RKO (cell line): ENCODE measurements at places on chromosomes 7 and 10.

GRCh38 chr7:151062399-151063211 is 3.2 kb downstream of the SLC4A2 start:
- peak; percentile 95 for DNase-seq

DNA sequence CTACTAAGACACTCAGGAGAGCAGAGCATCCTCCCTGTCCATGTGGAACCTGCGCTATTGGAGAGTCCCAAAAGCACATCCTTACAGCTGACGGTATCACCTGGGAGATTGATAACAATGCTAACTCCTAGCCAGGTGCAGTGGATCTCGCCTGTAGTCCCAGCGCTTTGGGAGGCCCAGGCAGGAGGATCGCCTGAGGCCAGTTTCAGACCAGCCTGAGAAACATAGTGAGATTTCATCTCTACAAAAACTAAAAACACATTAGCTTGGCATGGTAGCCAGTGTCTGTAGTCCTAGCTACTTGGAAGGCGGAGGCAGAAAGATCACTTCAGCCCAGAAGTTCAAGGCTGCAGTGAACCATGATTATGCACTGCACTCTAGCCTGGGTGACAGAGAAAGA is 174.9 kb downstream of the ARHGAP12 start:
- DNase-seq, result no peak

DNA sequence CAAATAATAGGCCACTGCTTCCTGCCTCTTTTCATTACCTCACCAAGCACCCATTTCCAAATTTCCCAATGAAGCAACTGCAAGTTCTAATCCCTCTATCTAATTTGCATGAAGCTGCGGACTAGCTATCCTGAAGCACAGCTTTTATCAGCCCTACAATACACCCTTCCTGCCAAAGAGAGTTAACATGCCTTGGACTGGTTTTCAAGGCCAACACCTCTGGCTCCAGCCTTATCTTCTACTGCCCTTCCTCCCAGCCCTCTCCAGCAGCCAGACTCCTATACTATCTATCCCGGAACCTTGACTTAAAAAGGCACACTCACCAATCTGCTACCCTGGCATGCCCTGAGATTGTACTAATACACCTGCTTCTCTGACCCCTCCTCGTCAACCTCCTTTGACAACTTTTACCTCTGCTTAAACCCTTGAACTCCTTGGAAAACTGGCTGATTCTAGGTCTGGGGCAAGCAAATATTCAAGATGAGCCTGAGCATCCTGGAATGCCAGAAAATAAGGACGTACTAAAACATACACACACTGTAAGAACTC is 73.4 kb downstream of the SGMS1 start:
- DNase-seq, result no peak

DNA sequence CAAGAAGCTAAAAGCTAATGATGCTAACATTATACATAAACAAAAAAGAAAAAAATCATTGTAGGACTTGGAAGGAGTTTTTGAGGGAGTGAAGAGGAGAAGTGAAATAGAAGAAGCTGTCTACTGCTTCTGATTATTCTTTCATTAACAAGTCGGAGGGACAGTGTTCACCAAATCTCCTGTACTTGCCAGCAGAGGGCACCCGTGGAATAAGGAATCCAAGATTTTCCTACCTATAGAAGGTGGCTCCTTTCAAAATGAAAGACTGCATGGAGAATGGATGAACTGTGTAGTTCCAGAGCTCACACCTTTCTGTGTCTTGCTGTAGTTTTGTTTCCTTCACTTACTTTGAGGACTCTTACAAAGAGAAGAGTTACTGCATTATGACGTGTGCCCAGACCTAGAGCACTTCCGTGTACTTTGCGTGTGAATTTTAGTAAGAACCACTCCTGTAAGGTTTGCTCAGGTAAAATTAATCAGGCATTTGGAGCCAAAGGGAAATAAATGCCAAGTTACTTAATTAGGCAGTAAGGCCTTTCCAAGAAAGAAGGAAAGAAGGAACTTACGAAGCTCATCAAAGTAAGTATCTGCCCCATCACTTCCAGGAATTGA is 145.1 kb downstream of the SEMA3D start:
- DNase-seq, result peak; percentile 72

DNA sequence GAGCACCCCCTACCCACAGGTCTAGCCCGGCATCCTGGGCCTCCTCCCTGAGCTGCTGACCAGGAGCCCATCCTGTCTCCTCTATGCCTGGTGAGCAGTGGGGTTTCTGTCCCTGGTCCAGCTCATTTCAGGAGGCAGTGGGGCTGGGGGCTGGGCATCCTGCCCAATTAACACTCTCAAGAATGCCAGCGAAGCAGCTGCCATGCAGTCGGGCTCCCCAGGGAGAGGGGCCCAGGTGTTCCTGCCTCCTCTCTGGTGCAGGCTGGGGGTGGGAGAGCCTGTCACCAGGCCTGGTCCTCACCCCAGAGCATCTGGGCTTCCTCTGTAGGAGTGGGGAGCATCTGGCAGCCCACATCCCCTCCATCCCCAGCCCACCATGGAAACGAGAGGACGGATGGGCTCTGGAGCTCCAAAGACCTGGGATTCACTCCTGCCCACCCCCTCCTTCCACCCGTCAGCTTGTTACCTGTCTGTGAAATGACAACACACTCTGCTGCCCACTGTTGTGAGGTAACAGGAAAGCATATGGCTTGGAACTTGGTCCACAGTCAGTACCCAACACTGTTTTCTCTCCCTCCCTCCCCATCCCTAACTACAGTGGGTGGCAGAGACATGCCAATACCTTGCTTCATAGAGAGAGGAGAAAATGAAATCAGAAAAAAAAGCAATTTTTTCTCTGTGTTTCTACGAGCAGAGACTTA is 69.1 kb downstream of the SLIT1 start:
- no peak for DNase-seq

GRCh38 chr10:74433993-74434392 is 283.0 kb downstream of the ADK start:
- DNase-seq, result no peak

GRCh38 chr10:133422807-133423771 is 1.3 kb downstream of the SPRN start:
- DNase-seq, result no peak

- no peak for DNase-seq
These were observed 13.7 kb upstream of the NODAL start for GRCh38 chr10:70455213-70455630.

DNA sequence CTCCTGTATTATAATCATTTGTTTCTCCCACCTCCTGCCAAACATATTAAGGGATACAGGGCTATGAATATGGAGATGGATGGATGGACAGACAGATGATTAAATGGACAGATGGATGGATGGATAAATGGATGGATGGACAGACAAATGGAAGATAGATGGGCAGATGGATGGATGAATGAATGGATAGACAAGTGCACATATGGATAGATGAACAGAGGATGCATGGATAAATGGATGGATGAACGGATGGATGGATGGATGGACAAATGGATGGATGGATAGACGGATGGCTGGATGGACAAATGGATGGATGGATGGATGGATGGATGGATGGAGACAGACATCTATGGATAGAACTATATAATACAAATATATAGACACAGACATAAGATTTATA is 59.8 kb downstream of the EBF3 start:
- DNase-seq, result no peak
